ENCODE measurements at places on chromosomes 11 and 22.

GRCh38 chr11:110100476-110101240, 7.5 kb downstream of the ZC3H12C start:
- no peak for DNase-seq

DNA sequence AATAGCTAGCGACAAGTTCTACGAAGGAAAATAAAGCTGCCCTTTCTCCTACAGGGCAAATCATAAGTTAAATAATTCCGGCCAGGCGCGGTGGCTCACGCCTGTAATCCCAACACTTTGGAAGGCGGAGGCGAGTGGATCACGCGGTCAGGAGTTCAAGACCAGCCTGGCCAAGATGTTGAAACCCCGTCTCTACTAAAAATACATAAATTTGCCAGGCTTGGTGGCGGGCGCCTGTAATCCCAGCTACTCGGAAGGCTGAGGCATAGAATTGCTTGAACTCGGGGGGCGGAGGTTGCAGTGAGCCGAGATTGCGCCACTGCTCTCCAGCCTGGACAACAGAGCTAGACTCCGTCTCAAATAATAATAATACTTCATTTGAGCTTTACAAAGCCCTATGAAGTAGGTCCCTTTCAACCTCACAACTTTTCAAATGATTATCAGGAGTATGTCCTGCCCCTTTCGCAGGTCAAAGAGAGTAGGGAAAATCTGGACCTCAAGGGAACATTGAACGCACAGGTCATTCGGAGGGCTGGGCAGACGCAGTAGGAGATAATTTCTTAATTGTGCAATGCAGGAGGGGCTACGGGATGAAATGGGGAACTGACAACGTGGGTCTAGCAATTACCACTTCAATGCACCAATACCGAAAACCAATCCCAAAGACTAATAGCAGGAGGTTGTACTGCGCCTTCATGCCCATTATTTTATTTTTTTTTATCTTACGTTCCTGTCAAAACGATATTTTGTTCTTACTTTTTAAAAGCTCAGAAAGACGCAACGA, 590 bp downstream of the COMMD9 start:
- no peak for DNase-seq

- no peak for DNase-seq
Observed at GRCh38 chr22:29587938-29588699, 7.2 kb upstream of the NIPSNAP1 start.

- DNase-seq, result no peak
Observed at GRCh38 chr11:871472-871871, 28.8 kb downstream of the TSPAN4 start.

- no peak for DNase-seq
Observed at GRCh38 chr11:128697645-128698174, 3.8 kb downstream of the FLI1 start.

GRCh38 chr11:64989416-64989815, 7.4 kb downstream of the BATF2 start:
- DNase-seq, result no peak

GRCh38 chr11:75896843-75897419, 81.9 kb downstream of the UVRAG start:
- DNase-seq, result no peak
